Liver (tissue), 10 donors: ENCODE measurements at places on chromosomes 4 and X.

GRCh38 chr4:37452952-37453280, 208.4 kb downstream of the NWD2 start:
- peak overlapping the region; percentile 54 for H3K4me3 ChIP-seq
- no peaks in the 10 kb centered on the region for H3K27me3 ChIP-seq
- peaks cover 6% of the 10 kb centered on the region for H3K4me1 ChIP-seq

DNA sequence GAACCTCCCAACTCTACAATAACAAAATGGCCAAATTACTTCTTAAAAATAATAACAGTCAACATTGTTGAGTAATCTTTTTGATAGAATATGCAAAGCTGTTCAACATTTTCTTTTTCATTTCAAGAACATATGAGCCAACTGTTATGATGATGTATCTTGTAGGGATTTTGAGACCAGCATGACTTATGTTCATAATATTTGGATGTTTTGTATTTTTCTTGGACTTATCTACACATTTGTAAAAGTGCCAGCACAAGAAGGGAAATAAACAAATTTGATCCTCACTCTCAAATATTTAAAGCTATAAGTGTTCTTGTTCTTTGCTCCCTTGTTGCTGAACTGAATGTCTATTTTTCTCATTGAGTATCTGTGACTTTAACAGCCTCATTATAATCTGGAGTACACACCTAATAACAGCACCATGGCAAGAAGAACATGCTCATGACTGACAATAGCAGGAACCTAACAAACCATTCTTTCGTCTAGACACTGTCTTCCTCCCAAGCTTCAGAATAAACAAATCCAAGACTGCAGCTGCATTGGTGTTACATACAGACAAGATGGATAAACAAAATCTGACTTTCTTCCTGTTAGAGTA, 1049.7 kb downstream of the FAT4 start:
- H3K4me3 ChIP-seq: no peak overlapping the region
- no peaks in the 10 kb centered on the region for H3K4me1 ChIP-seq
- H3K27me3 ChIP-seq: no peaks in the 10 kb centered on the region

DNA sequence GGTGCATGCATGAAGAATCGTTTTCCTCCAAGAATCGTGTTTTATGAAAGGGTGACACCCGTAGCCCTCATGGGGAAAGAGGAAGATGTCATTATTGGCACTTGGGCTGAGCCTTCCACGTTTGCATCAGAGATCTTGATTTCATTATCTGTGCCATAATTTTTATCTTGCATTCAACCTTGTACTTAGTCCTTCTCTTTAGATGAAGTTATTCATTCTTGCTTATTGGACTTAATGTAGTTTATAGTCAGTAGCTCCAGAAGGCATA, 66.8 kb downstream of the GAB1 start:
- H3K36me3 ChIP-seq: no peaks in the 10 kb centered on the region
- no peak overlapping the region for H3K4me3 ChIP-seq
- H3K27ac ChIP-seq: peak overlapping the region; percentile 8
- H3K27me3 ChIP-seq: no peaks in the 10 kb centered on the region
- no peak for DNase-seq
- H3K4me1 ChIP-seq: peaks cover 25% of the 10 kb centered on the region

DNA sequence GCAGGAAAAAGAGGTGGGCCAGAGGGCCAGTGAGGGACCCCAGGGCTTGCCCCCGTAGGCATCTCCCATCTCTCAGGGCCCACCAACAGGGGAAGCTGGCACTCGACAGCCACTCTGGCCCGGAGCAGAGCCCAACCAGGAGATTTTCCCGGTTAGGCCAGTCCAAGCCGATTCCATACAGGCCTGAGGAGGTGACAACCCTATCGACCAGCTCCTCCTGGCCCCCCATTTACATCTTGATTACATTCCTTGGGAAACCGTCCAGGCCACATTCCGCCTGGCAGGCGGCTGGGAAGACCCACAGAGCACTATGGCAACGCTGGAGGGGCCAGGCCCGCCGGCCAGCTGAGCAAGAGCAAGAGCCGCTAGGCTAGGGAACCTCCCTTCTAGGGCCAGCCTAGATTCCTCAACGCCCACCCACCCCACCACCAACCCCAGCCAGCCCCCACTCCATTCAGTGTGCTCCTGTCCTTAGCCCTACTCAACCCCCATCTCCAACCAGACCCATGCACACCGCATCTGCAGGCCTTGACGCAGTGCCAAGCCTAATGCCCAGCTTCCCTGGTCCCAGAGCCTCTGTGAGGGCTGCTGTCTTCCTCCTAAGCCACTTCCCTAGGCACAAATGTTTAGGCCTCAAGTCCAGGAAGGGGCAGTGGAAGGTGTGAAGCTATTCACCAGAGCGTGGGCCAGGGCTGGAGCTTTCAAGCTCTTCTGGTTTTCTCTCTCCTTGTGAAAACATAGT, 161.2 kb downstream of the EFNB1 start:
- H3K27ac ChIP-seq: no peak overlapping the region
- H3K27me3 ChIP-seq: no peaks in the 10 kb centered on the region
- DNase-seq: no peak
- no peaks in the 10 kb centered on the region for H3K4me1 ChIP-seq
- H3K4me3 ChIP-seq: no peak overlapping the region
- H3K36me3 ChIP-seq: no peaks in the 10 kb centered on the region

DNA sequence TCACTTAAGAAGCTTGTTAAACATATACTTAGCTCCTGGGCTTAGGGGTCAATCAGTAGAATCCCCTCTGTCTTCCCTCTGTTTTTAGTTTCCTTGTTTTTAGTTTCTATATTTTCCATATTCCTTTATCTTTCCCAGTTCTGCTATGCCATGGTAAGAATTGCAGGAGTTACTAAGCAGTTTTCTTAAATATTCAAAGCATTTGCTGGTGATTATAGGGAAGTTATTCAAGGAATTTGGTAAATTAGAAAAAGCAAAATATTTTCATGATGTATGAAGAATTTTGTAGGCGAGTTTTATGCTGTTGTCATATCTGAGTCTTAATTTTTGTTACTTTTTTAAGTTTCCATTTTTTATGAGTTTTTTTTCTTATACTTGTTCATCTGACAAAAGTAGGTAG, 91.6 kb upstream of the NUDT6 start:
- no peaks in the 10 kb centered on the region for H3K4me1 ChIP-seq
- H3K4me3 ChIP-seq: no peak overlapping the region
- DNase-seq: no peak
- H3K27ac ChIP-seq: no peak overlapping the region

GRCh38 chr4:7807351-7807921, 132.2 kb downstream of the AFAP1 start:
- peaks cover 8% of the 10 kb centered on the region for H3K4me1 ChIP-seq
- no peaks in the 10 kb centered on the region for H3K36me3 ChIP-seq
- H3K4me3 ChIP-seq: no peak overlapping the region
- peak overlapping the region; percentile 22 for H3K27ac ChIP-seq
- no peak for DNase-seq
- no peaks in the 10 kb centered on the region for H3K27me3 ChIP-seq

- no peak for DNase-seq
- no peaks in the 10 kb centered on the region for H3K27me3 ChIP-seq
- H3K36me3 ChIP-seq: no peaks in the 10 kb centered on the region
- H3K4me1 ChIP-seq: no peaks in the 10 kb centered on the region
These were observed 18.2 kb downstream of the MAGEA9 start for GRCh38 chrX:149799938-149800337.
